ENCODE measurements at places on chromosomes 6 and 20.

- no peak for DNase-seq
Measured at GRCh38 chr20:47231382-47232039, 125.0 kb downstream of the ZMYND8 start.

GRCh38 chr6:46491201-46491627, at the start of gene RCAN2:
Gene RCAN2 (minus strand): TSS chr6:46491449.
- DNase-seq: peak; percentile 92

DNA sequence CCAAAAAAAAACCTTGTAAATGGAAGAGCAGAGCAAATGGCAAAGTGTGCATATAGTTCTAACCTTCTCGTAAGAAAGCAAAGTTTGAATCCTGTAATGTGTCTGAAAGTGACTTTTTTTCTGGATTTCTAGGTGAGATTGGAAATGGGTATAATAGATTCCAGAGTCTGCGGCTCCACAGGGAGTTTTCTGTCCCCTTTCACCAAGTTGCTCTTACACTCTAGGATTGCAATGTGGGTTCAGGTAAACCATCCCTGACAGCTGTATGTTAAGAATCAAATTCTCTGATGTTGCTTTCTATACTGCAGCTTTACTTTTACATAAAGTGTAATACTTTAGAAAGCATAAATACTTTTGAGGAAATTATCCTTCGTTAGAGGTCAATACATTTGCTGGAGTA, 260.1 kb downstream of the PRL start:
- no peak for DNase-seq

GRCh38 chr6:30834646-30835045, 49.7 kb upstream of the DDR1 start:
- DNase-seq: no peak

DNA sequence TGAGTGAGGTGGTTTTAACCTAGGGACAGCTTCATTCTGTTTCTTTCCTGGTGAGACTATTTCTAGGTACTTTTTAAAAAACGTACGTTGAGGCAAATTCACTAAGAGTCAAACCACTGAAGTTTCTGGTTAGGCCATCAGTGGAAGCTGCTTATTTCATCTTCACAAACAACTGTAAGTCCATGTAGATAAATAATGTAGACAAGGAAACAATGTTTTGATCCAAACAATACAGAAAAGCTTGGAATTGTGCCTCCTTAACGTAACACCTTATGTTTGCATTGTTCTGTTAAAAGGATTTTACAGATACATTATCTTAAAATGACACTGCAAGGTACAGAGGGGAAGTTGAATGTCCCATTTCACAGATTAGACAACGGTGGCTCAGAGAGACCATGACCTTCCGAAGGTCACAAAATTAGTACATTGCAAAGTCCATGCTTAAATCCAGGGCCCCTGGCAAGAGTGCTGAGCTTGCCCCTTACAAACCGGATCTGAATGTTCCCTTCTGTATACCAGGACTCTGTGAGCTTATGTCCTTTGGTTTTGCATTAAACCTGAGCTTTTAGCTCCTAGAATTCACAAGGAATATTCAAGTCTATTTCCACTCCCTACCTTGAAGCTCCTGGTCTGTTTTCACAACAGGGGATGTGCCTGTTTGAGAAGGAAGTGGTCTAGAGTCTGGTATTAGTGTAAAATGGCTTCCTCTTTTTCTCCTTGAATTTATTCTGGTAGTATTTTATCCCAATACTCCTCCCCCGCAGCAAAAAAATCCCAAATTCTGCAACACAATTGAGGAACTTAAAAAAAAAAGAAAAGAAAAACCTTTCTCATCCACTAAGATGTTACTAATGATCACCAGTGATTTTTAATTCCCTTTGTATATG, 28.9 kb upstream of the ZNF217 start:
- DNase-seq: no peak

DNA sequence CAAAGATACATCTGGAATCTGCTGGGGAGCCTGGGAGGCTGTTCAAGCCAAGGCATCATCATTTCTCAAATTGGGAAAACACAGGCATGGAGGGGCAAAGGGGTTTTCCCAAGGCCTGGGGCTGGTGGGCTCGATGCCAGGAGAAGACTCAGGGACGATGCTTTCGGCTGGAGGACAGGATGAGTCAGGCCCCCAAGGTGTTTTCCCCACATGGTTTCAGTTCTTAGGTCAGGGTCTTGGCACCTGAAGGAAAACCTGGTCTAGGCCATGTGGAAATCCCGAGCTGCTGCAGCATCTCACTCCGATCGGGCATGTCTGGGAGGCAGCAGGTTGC, 348.1 kb downstream of the CDC5L start:
- DNase-seq: no peak

DNA sequence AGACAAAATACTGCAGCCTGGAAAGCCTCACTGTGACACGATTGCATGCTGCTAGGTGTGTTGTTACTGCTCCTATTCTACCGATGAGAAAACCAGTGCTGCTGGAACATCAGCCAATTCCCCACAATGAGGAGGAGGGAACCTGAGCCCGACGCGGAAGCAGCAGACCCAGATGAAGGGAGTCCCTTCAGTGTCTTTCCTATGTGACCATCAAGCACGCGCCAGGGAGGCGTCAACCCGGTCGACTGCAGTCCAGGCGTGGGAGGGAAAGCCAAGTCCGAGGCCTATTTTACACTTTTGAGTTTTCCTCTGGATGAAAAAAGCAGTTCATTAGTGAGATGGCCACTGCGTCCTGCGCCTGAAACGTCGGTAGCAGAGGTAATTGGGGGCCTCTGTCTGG, 63.3 kb downstream of the STK35 start:
- no peak for DNase-seq

Measured in upper lobe of left lung (tissue), 6 donors.